ENCODE measurements at places on chromosomes 7 and 10. TPM values are rescaled to one million over a fixed set of nuclear protein-coding genes. Genes with fewer than 3 reads are reported as not detected.

GRCh38 chr7:99762680-99763327, 21.2 kb downstream of the CYP3A4 start:
- H3K36me3 ChIP-seq = no peaks in the 10 kb centered on the region
- no peaks in the 10 kb centered on the region for H3K27me3 ChIP-seq
- H3K4me1 ChIP-seq = no peaks in the 10 kb centered on the region
- H3K4me3 ChIP-seq = no peak overlapping the region

Gene MOSPD3
- total RNA-seq = 4.7 TPM

GRCh38 chr10:86964061-86964846, 4.0 kb upstream of the ADIRF start:
- H3K36me3 ChIP-seq = no peaks in the 10 kb centered on the region
- no peak overlapping the region for H3K27ac ChIP-seq
- no peak overlapping the region for H3K4me3 ChIP-seq
- H3K4me1 ChIP-seq = peaks cover 30% of the 10 kb centered on the region
- DNase-seq = no peak

DNA sequence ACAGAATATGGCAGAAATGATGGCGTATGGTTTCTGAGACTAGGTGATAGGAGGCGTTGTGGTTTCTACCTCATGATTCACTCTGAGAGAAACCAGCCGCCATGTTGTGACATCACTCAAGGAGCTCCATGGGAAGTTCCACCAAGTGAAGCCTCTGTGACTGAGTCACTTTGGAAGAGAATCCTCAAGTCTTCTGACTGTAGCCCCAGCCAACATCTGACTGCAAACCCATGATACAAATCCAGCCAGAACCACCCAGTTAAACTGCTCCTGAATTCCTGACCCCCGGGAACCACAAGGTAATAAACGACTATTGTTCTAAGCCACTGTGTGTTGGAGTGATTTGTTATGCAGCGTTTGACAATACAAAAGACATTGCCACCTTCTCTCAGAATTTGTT, 91.1 kb upstream of the CARD11 start:
- H3K4me1 ChIP-seq = no peaks in the 10 kb centered on the region
- no peak for DNase-seq
- H3K27ac ChIP-seq = no peak overlapping the region
- no peaks in the 10 kb centered on the region for H3K27me3 ChIP-seq
- H3K36me3 ChIP-seq = no peaks in the 10 kb centered on the region
- H3K4me3 ChIP-seq = no peak overlapping the region

Gene MYPN
- 0.19 TPM for total RNA-seq

GRCh38 chr10:76885816-76886215, 751.8 kb downstream of the KCNMA1 start:
- H3K36me3 ChIP-seq = no peaks in the 10 kb centered on the region
- no peak overlapping the region for H3K4me3 ChIP-seq
- no peaks in the 10 kb centered on the region for H3K4me1 ChIP-seq
- no peak overlapping the region for H3K27ac ChIP-seq
- no peaks in the 10 kb centered on the region for H3K27me3 ChIP-seq

Gene ADGRA1
- not detected for total RNA-seq

Gene TCAF2
- 3.8 TPM for total RNA-seq
